Esophagus squamous epithelium (tissue), 5 donors: ENCODE measurements at places on chromosomes 7 and 10.
A peak's percentile ranks its signal among the peaks of the same experiment; 100 is the strongest.

GRCh38 chr7:55504093-55504859 is 68.0 kb downstream of the VOPP1 start:
- DNase-seq: no peak

GRCh38 chr10:92278996-92279696 is 11.7 kb downstream of the CPEB3 start:
- no peak for DNase-seq

GRCh38 chr7:153939177-153939576 is 113.0 kb upstream of the DPP6 start:
- DNase-seq: no peak

DNA sequence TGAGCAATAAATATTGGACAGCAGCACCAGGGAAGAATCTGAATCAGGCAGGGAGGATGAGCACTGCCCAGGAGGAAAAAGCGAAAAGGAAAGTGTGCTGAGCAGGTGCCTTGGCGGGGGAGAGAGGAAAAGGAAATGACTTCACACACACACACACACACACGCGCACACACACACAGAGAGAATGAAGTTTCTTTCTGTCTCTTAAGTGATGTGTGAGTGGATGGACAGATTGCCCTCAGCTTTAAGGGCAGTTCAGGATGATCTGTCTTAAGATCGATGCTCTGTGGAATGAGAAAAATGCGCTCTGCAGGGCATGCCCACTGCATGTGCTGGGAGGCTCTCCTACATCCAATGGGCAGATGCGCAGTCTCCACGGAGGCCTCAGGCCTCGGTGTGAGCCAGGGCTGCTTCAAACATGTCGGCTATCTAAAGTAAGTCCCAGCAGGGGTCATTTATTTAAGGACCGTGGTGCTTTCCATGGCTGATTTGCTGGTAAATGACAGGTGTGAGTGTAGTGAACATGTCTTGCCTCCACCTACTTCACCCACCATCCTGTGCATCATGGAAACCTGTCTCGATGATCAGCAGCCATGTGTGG is 2.5 kb upstream of the ACBD5 start:
- peak; percentile 42 for DNase-seq

DNA sequence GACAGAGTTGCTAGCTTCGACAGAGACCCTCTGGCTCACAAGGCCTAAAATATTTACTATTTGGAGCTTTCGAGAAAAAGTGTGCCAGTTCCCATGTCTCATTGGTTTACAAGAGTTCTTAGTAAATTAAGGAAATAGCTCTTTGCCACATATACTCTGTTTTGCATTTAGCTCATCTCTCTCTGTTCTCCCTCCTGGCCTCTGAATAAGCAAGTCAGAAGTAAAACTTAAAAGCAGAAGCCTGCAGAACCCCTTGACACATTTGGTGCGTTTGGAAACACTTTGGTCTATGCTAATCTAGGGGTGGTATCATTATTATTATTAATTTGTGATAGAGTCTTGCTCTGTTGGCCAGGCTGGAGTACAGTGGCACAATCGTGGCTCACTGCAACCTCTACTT is 6.4 kb downstream of the CARD11 start:
- no peak for DNase-seq

GRCh38 chr7:130473876-130474275 is 18.0 kb upstream of the MEST start:
- no peak for DNase-seq

- no peak for DNase-seq
Observed at GRCh38 chr10:100655760-100656421, 89.5 kb upstream of the PAX2 start.

DNA sequence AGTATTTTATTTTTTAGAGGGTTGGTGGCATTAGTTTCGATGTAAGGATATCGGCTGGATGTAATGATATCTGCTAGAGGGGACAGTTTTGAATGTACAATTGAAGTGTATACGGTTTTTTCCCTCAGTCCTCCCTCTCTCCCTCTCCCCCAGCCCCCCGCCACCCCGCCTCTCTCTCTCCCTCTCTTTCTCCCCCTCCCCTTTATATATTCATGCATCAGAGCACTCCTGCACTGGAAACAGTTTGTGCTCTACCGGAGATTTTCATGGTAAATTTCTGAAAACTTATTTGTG is 1.6 kb downstream of the GLCCI1 start:
- no peak for DNase-seq

GRCh38 chr10:44966129-44966815 is 6.7 kb downstream of the RASSF4 start:
- DNase-seq: no peak

DNA sequence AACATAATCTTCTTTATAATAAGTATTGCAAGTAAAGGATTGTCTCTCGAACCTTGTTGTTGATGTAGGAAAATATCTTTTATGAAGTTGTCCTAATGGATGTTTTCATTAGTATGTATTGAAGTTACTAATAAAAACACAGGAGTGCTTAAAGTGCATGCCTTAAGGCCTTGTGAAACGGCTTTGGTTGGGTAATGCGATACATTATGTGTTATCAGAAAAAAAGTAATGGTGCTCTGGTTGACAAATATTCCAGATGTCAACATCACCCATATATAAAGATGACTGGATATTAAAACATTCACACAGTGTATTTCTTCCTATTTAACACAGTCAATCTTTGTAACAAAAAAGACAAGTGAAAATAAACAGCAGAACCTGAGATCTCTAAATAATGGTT is 310.7 kb downstream of the PRKG1 start:
- no peak for DNase-seq

DNA sequence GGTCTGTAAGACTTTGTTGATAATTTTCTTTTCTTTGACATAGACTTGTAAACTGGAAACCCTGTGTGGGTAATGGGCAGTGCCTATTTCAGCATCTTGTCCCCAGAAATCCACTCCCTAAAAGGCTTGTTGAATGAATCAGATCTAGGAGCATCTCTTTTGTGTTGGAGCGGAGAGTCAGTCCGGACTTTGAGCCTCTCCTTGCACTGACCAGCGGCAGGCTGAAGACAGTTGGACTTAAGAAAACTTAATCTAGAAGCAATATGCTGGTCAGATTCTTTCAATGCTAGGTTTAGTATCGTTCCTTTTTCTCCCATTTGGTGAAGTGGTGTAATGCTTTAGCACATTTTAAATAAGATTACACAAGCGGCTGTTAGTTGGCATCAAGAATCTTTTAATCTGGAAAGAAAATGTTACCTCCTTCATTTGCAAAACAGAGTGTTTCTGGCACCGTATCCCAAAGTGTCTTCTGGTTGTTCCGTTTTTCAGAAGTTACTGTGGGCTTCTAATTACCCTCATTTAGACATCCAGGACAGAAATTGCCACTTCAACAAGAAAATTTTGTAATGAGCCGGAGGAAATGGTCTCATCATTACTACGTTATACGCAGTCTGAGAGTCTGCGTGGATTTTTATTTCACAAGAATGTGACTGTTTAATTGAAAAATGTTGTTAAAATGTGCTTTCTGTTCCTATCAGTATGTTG is 74.7 kb downstream of the CUX1 start:
- no peak for DNase-seq

DNA sequence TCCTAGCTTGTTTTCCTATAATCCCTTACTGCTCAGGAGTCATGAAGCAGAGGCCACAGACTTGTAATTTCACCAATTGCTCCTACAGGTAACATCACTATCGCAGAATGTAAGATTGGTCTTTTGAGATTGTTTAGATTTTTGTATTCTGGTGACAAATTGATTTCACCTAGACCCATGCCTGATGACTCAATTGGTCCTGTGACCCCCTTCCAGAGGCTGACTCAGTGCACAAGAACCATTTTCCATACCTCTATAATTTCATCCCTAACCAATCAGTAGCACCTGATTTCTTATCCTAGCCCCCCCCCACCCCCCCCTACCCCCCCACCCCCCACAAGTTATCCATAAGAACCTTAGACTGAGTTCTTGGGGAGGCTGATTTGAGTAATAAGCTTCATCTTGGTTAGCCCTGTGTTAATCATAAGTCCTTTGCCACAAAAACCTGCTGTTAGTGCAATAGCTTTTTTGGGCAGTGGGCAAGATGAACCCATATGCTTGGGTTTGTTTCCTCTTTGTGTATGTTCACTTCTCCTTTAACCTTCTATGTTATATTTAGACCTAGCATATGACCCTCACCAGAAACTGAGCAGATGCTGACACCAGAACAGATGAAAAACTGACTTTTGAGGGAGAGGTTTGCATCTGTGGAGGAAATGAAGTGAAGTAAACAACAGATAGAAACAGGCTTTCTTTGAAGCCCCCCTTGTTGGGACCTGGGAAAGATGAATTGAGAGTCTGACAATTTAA is 187.1 kb downstream of the KIF20B start:
- DNase-seq: no peak

DNA sequence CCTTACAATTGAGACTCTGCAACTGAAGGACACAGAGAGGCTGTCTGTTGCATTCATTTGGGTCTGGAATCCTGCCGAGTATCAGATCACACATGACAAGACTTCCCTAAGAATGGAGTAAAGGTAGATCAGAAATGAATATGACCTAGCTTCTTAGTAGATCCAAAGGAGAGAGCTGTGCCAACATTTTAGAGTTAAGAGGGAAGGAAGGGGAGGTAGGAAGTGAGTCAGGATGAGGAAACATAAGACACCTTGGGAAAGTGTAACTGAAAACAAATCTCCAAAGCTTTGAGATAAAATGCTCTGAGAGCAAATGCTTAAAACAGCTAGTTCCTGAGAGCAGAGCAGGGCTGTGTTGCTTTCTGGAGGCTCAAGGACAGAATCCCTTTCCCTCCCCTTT is 6.1 kb upstream of the SLC25A13 start:
- no peak for DNase-seq

DNA sequence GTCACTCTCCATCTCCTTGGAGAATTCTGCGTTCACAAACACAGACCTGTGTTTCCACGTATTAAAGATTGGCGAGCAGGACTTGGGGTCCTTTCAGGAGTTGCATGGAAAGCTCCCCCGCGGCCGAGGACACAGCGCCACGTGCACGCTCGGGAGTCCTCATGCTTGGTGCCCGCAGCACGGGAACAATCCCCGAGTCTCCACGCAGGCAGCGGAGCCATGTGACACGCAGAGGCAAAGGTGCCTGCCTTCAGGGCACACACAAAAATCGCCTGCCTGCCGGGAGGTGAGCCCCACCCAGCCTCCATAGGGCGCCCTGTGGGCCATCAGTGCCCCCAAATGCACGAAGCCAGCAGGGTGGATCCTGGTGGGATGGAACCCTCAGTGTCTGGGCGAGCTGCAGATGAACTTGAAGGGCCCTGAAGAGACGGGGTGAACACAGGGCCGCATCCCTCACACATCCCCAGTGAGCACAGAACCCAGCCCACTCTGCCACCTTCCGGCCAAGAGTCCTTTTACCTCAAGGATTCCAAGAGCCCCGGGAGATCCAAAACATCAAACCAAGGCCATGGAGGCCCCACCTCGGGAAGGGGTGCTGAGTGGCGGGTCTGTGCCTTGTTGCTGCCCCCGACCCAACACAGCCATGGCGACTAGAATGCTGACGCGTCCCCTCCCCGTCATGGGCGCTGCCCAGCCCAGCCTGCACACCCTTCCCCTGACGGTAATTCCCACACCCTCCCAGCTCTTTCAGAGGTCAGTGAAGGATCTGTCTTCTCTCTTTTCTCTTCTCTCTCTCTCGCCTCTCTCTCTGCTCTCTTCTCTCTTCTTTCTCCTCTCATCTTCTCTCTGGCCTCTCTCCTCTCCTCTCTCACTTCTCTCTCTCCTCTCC is 55.9 kb downstream of the CFAP46 start:
- DNase-seq: no peak

GRCh38 chr7:70758646-70759045 is 373.3 kb upstream of the GALNT17 start:
- DNase-seq: no peak

DNA sequence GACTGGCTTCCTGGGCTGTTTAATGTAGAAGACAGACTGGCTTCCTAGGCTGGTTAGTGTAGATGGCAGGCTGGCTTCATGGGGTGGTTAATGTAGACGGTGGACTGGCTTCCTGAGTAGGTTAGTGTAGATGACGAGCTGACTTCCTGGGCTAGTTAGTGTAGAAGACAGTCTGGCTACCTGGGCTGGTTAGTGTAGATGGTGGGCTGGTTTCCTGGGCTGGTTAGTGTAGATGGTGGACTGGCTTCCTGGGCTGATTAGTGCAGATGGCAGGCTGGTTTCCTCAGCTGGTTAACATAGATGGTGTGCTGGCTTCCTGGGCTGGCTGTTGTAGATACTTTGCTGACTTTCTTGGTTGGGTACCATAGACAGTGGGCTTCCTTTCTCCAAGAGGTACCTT is 122.9 kb upstream of the PPP2R2D start:
- DNase-seq: no peak

DNA sequence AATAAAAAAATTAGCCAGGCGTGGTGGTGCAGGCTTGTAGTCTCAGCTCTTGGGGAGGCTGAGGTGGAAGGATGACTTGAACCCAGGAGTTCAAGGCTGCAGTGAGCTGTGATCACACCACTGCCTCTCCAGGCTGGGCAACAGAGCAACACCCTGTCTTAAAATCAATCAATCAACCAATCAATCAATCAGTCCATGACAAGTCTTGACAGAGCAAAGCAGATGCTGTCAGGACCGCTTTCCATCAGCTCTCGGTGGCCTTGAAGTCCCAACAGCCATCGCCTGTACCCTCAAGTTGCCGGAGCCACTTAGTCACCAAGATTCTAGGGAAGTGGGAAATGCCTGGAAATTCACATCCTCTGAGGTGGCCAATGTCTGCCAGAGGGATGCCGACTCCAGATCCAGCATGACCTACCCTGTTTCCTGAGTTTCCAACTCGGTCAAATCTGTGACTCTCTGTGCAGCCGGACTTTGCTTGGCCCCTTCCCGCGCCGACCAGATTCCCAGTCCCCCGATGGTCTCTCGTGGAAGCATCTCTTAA is 871 bp upstream of the CCL24 start:
- no peak for DNase-seq

- DNase-seq: no peak
Observed at GRCh38 chr7:88140947-88141346, 78.9 kb downstream of the SRI start.

GRCh38 chr10:89640241-89640640 is 4.8 kb downstream of the PANK1 start:
- no peak for DNase-seq

DNA sequence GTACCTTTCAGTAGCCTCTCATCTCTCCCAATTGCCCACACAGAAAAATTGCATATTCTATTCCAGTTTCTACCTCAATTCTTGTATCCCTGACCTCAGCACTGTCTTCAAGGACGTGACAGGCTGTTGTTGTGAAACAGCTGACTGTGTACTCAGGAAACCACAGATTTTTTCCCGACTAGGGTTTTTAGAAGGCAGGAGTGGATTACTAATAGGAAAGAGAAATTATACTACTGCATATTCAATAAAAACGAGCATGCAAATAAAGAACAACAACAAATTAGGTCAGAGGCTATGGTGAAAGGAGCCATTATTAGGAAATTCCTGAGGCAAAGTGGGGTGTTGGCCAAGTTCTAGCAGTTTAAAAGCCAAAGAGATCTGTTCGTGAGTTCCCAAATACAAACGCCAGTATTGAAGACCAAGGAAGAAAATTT is 93.4 kb downstream of the DOCK4 start:
- no peak for DNase-seq

- no peak for DNase-seq
Observed at GRCh38 chr10:66783316-66783715, 142.5 kb upstream of the LRRTM3 start.
